ENCODE measurements at places on chromosomes 12 and 14.

DNA sequence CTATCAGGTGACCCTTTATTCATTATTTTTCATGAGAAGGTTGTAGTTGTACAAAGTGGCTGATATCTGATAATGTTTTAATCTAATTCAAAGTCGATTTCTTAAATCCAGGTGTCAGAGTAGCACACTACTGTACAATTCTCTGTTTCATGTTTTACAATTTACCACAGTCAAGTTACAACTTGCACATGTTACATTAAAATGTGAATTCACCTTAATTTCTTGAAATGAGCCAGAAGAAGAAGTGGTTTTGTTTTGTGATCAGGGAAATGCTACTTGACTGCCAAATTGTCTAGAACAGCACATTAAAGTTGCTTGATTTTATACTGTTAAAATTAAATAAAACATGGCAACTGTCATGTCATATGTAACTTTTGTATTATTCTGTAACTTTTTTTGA is 23.2 kb downstream of the LRRK2 start:
- no peak for DNase-seq

GRCh38 chr12:121468499-121468801 is 68.5 kb downstream of the RNF34 start:
- DNase-seq = no peak

- DNase-seq = no peak
These were observed 9.8 kb upstream of the PNMA1 start for GRCh38 chr14:73723797-73724661.

GRCh38 chr14:38629412-38629811 is 373.5 kb upstream of the CLEC14A start:
- no peak for DNase-seq

DNA sequence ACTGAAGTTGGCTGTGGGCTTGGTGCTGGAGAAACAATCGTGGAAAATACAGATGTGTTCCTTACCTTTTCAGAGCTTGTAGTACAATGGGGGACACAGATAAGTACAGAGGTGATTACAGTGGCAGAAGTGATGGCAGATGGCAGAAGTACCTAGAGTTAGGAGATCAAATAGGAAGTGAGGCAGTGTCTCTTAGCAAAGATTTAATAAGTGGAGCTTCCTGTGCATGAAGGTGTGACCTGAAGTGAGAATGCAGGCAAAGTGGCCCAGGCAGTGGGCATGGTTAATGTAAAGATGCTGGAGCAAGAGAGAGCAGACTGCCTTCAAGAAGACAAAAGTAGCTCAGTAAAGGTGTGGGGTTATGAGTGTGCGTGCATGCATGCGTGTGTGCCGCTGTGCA is 16.0 kb downstream of the LRRK2 start:
- no peak for DNase-seq

DNA sequence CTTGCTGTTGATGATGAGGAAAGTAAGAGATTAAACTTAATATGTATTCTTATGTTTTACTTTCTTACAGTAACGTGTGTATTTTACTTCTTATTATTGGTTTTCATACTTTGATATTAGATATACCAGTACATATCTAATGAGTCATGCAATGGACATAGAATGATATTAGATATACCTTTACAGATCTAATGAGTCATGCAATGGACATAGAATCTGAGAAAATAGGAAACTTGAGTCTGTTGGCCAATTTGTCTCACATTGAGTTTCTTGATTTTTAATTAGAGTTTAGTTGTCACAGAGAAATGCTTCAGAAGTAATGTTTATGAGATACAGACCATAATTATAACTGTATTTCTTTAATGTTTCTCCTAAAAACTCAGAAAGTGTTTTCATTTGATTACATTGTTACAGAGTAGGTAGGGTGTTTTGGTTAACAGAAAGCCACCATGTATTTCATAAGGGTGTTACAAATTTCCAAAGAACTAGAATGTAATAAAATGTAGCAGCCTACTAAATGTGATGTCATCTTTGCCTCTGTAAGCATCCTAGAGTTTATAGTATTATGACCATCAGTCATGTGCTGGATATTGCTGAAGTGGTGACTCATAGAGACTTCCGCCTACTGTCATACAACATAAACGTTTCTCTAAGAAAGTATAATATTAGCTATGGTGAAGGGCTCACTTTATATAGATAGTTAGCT is 3.0 kb downstream of the GAS2L3 start:
- no peak for DNase-seq

DNA sequence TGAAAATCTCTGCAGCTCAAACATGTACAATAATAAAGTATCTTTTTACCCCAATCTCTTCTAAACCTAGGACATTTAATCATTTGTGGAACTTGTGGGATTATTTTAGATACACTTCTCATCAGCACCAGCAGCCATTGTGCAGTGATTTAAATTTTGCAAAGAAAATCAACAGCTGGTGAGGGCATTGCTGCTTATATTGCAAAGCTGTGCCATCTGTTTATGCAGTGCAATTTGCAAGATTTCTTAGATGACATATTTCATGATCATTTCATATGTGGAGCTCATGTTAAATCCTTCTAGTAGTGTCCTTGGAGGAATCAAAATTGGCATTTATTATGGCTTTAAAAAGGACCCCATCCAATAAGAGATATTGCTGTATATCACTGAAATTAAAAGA is 320.7 kb downstream of the BTG1 start:
- no peak for DNase-seq

DNA sequence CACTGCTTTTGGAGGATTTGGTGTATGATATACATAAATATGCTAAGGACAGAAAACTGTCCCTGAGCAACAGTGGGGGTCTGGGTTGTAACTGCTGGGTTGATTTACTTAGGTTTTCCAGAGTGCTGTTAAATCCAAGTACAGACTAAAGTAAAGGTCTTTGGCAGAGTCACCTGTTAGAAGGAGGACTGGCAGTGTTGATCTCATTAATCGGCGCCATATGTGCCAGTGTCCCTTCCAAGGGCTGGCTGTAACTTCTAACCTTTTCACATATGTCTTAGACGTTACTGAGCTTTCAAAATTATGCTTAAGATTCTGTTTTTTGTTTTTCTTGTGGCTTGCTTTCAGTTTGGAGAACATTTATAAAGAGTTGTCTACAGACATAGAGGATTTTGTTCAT is 5.1 kb downstream of the UNG start:
- no peak for DNase-seq

- no peak for DNase-seq
These were observed 11.9 kb downstream of the CFAP54 start for GRCh38 chr12:96501133-96501761.

DNA sequence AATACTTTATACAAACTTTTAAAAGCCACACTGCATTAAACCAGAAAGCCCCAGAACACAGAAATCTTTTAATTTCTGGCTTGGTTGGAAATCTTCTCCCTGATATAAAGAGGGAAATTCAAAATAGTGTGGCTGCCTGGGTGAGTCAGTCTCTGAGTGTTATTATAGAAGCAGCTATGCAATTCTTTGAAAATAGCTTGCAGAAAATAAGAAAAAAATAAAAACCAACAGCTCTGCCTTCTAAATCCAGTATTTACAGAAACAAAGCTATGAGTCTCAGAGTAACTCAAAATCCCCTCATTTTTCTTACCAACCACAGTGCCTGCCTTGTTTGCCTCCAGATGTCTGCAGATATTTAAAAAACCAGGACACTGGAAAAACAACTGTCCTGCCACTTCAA is 68.6 kb upstream of the FERMT2 start:
- DNase-seq = no peak

DNA sequence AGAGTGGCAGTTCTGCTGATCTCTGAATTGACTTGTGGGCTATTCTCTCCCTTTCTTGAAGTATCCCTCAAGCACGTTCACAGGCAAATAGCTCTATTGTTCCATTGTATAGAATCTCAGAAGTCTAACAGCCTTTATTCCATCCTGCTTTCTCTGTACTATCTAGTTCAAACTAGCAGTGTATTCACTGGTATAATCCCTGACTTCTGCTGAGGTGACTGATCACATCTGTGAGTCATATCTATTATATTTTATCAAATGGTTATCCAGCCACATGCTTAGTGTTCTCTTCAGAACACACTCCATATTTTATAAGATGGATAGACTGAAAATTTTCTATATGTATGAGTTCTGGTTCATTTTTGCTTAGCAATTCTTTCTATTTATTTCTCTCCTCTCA is 866.1 kb downstream of the C12orf50 start:
- no peak for DNase-seq

DNA sequence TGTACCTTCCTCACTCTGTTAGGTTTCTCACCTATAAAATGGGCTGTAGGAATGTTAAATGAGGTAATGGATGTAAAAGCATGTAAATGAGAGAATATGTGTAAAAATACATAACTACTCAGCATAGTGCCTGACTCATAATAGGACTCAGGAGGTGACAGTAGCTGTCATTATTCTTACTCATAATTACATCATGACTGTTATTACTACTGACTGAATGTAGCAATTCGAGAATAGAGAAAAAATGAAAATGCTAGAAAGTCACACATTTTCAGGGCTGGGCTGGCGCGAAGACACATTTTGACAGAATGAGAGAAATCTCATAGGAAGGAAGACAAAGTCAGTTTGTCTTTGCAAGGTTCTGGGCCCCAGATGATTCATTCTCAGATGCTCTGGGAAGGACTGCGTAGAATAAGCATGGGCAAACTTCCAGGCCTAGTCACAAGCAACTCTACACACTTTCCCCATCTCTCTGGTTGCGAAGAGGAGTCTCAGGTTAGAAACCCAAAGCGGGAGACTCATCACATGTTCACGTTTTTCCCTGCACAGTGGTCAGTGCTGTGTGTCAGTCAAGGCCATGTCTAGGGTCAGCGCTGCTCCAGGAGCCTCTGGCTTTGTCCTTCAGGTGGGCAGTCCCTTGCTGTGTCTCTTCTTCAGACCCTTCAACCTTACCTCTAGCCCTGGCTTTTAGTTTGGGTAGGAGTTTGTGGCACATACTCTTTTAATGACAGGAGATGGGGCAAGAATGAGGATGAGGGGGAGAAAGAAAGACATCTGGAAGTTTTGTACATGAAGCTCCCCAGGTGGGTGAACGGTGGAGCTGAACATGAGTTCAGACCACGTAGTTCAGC is 8.4 kb downstream of the GPRC5A start:
- DNase-seq = peak; percentile 61
